ENCODE measurements at places on chromosomes 7 and 10.

DNA sequence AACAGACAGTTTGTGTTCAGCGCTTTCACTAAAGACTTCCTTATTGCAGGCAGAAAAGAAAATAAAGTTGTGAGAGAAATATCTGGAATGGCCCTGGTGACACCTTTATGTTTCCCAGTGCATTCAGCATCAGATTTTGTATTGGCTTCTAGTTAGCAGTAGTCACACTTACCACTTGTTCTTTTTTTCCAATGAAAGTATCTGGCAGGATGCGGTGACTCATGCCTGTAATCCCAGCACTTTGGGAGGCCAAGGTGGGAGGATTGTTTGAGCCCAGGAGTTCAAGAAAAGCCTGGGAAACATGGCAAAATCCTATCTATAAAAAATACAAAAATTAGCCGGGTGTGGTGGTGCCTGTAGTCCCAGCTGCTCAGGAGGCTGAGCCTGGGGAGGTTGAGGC is 649.6 kb downstream of the LRMDA start:
- no peak for DNase-seq

DNA sequence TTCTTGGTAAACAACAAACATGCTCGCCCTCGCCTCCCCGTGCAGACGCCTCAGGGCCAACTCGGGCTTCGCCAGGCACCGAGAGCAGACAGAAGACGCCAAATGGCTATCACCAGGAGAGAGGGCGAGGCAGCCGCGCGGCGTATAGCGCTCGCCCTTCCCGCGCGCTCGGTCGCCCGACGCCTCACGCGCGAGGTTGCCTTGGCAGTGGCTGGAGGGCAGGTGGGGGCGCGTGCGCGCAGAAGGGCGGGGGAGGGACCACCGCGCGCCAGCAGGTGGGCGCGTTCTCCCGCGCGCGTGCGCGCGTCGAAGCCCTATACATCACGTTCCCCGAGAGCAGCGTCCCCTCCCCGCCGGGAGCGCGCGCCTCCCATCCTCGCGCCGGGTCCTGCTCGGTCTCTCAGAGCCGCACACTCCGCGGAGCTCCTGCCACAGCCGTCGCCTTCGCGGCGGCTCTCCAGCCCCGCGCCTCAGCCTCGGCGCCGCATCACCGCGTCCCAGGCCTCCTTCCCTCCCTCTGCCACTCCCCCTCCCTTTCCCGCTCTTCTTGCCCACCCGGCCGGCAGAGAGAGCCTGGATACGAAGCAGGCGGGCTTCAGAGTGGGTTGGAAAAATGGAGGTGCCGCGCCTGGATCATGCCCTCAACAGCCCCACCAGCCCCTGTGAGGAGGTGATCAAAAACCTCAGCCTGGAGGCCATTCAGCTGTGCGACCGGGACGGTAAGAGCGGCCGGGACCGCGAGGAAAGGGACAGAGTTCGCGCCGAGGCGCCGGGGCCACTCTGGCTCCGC is at the start of gene PHYHIPL:
Gene PHYHIPL (plus strand): TSS at position 403 of the 790 bp plus-strand sequence. CDS start 211 bp downstream, at position 614.
- DNase-seq = no peak

DNA sequence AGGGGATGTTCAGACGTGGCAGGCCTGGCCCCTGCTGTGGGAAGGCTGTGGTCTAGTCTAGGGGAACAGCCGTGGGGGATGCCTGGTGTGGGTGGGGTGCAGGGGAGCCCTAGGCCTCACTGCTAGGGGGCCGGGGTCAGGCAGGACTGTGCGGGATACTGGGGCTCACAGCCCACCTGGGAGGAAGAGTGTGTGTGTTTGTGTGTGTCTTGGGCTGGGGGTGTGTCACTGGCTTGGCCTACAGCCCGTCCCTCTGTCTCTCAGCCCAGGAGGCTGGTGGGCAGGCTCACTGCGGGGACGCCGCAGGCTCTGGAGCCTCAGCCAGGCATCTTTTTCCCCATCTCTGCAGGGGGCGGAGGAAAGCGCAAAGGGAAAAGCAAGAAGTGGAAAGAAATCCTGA is 118.8 kb downstream of the GRK5 start:
- DNase-seq = no peak

DNA sequence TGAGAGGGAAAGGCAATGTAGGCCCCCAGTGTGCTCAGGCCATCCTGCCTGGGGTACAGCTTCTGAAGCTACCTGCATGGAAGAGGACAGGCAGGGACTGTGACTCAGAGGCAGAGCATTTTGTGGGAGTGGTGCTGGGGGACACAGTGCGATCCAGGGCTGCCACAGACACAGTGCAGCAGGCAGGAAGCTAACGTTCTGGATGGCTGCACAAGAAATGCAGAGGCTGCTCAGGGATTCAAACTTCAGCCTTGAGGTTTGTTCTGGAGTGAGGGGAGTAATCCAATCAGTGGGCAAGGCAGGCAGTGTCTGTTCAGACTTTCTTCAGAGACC is 648.0 kb upstream of the IGFBP3 start:
- no peak for DNase-seq

DNA sequence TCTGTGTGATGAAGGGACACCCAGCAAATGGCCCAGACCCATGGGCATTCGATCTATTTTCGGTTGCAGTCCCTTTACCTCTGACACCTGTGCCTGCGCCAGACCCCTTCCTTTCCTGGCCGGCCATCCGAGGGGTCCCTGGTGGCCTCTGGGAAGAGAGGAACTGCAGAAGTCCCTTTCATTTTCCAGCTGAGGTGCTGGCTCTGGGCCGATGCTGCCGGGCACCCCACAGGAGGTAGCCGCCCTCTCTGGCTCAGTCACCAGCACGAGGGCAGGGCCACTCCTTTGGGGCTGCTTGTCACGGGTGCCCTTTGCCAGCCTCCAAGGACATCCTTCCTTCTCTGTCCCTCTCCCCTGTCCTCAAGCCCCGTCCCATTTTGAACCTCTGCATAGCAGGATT is 4.2 kb upstream of the ELN start:
- DNase-seq = no peak

DNA sequence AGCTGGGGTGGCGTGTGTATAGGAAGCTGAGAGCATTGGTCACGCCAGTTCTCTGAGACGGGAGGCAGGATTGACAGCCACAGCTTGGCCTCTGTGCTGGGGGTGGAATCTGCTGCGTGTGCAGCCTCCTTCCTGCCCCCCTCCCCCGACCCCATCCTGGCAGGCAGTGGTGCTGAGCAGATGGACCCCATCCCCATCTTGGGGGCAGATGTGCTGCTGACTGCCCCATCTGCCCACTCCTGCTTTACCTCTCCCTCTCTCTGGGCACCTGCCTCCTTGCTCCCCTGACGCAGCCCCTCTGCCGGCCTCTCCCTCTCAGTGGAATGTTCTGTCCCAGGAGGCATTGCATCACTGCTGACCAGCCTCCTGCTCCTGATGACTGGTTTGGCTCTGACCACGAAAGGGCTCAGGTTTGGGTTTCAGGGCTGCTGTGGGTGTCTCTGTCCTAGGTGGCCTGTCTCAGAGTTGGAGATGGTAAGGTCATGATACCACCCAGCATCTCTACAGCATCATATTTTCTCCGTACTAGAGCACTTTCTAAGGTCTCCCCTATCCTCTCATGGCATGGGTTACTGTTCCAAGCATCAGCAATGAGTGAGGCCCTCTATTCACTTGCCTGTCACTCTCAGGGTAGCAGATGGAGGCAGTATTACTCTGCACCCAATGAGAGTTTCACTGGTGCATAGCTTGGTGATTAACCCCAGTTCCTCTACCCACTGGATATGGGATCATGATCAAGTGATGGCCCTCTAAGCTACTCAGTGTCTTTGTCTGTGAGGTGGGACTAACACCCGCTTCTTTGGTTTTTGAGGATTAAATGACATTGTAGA is 81.9 kb downstream of the RBM20 start:
- DNase-seq = no peak

GRCh38 chr10:88702848-88703597 is 3.0 kb upstream of the LIPK start:
- DNase-seq = peak; percentile 1

DNA sequence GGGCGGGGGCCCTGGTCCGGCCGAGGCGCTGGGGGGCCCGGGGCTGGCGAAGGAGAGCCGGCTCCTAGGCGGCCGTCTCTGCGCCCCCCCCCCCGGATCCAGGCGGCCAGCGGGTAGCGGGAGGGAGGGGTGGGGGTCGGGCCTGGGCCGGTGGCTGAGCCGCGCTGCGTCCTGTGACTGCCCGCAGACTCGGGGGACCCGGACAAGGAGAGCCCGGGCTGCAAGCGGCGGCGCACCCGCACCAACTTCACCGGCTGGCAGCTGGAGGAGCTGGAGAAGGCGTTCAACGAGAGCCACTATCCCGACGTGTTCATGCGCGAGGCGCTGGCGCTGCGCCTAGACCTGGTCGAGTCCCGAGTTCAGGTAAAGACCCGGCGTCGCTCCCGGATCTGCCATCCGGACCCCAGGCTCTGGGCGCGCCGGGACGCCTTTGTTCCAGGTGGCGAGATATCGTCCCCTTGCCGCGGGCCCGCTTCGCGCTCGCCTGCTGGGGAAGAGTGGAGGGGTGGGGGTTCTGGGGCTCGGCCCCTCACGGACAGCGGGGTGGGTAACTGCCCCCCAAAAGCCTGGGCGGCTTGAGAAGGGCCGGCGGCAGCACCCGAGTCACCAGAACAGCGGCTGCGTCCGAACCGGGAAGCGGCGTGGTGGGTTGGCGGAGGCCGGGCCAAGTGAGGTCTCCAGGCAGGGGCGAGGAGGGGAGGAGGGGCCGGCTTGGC is 819 bp downstream of the UNCX start:
- no peak for DNase-seq

- no peak for DNase-seq
These were observed 44.3 kb downstream of the TRRAP start for GRCh38 chr7:98922392-98923187.

- no peak for DNase-seq
These were observed 927.3 kb upstream of the ZNF722 start for GRCh38 chr7:63071396-63071795.

DNA sequence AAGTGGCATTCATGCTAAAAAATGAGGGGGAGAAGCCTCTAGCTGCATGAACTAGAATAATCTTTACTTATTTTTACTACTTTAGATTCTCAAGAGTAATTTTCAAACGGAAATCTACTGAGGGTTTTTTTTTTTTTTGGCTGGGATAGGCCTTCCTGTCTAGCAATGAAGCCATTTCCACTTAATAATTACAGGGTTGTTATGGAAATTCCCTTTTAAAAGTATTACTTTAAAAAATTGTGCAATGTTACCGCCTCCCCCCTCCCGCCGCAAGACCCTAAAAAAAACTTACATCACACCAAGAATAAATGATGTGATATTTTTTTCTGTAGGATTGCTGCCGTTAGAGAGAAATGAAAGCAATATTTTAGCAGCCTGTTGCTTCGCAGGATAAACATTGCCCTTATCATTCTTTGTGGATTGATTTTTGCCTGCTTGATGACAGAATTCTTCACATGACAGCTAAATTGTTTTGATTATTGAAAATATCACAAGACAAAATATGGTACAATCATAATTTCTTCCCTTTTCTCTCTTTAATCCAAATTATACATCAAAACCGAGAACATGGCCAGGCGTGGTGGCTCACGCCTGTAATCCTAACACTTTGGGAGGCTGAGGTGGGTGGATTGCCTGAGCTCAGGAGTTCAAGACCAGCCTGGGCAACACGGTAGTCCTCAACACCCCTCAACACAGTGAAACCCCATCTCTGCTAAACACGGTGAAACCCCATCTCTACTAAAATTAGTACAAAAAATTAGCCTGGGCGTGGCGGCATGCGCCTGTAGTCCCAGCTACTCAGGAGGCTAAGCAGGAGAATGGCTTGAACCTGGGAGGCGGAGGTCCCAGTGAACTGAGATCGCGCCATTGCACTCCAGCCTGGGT is 32.8 kb downstream of the ARL4A start:
- DNase-seq = no peak

DNA sequence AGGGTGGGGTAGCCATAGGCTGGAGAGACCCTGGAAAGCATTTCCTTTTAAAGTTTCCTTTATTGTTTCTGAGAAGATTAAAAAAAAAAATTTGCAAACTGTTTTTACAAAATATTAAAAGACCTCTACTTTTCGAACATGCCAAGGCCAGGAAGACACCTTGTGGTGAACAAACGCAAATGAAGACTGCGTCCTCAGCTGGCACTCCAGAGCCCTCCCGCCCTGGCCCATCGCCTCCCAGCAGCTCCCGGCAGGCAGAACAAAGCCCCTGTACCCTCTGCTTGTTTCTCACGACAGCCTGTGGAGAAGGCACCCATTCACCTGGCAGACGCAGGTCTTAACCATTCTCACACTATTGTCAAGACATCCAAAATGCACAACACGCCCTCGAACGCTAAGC is 56.4 kb downstream of the ESYT2 start:
- DNase-seq = no peak

- no peak for DNase-seq
These were observed 353.4 kb downstream of the CCSER2 start for GRCh38 chr10:84681781-84682180.

- DNase-seq = no peak
These were observed 19.7 kb upstream of the PON2 start for GRCh38 chr7:95454438-95455045.

DNA sequence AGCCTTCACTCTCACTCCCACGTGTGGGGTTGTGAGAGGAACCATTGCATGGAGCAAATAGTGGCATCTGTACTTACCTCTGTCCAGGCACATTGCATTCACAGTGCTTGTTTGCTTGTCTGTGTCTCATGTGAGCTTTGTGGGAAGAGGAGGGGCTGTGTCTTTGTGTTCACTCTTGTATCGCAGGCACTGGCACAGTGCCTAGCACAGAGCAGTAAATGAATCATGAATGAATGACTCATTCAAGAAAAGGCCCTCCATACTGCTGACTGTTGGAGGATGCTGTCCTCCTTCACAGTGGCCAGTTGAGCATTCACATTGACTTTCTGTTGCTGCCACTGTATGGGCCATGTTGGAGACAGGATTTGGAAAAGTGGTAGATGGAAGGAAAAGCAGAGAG is 125.3 kb downstream of the SORCS3 start:
- DNase-seq = no peak

DNA sequence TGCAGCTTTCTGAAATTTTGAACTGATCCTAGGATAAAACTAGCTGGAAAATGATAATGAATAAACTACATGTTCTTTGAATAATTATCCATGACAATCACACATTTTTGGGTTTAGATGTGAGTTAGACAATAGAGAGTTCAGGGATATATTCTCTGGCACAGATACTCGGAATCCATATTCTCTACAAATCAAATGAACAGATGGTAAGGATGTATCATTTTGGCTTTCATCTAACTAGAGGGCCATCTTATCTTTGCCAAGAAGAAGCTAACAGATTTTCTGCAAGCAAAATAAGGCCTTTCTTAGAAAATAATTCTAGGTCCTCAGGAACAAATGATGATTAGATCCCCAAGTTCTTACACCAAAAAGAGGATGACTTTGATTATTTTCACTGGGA is 355.9 kb upstream of the C7orf33 start:
- no peak for DNase-seq

DNA sequence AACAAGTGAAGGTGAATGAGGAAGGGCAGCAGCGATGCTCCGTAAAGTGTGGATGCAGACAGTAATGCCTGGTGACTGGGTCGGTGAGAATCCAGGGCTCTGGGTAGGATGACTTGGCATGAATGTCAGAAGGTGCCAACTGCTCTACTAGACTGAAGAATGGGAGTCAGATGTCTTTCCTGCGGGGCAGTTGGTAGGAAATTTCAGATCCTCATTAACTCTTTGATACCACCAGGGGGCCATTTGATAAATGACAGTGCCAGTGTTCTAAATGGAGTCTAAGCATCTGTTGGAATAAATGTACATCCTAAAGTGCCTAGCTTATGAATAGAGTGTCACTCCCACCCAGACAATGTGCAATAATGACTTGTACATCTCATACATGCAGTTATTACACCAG is 462.0 kb downstream of the GRM8 start:
- no peak for DNase-seq

Measured in stimulated activated naive CD4-positive, alpha-beta T cell treated with Interleukin-2 at 50 U/mL for 16 hours (primary cell).